ENCODE measurements at places on chromosomes 5 and 9.

DNA sequence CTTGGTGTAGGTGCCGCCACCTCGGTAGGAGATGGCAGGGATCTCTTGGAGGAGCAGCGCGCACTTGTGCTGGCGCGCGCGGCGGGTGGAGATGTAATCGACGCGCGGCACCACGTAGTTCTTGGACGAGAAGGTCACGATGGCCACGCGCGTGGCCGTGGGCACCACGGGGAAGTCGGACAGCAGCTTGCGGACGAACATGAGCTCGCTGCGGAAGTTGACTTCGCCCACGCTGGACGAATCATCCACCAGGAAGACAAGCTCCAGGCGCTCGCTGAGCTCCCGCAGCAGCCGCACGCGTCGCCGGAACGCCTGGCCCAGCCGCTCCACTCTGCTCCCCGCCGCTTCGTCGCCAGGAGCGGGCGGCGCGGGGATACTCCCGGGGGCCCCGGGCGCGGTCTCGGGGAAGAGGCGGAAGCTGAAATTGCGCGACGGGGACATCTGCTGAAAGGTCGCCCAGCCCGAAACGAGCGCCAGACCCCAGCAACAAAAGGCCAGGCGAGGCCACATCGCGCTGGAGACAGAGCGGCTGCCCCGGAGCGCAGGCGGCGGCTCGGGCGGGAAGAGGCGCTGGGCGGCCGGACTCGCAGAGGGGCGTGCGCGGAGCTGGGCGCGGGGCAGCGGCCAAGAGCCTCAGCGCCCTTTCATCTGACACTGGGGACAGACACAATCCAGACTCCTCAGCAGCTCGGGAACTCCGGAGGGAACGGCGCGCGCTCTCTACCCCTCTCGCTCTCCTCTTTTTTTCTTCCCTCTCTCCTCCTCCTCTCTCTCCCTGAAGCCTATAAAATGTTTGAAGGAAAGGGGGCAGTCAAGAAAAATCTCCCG lies at the start of gene SVEP1:
Gene SVEP1 (minus strand): TSS at position 708 of the 828 bp plus-strand sequence. CDS start 198 bp downstream, at position 510.
- DNase-seq = no peak

GRCh38 chr5:168869615-168870227 lies 290.6 kb upstream of the PANK3 start:
- DNase-seq = no peak

DNA sequence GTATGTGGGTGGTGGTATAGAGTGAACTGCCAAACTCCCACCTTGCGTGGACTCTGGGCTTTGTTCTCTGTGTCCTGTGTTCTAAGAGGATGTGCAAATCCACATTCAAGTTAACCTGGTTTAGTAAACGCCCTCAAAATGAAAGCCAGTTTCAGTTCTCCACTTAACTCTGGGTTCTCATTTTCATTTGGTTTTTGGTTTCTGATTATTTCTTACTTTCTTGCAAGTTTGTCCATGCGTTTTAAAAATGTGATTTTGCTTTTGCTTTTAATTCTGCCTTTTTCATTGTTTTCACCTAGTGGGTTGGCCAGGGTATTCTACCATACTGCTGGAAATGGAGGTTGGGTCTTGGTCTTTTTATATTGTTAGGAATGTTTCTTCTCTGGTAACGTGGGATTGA lies 38.2 kb downstream of the GALNT10 start:
- no peak for DNase-seq

DNA sequence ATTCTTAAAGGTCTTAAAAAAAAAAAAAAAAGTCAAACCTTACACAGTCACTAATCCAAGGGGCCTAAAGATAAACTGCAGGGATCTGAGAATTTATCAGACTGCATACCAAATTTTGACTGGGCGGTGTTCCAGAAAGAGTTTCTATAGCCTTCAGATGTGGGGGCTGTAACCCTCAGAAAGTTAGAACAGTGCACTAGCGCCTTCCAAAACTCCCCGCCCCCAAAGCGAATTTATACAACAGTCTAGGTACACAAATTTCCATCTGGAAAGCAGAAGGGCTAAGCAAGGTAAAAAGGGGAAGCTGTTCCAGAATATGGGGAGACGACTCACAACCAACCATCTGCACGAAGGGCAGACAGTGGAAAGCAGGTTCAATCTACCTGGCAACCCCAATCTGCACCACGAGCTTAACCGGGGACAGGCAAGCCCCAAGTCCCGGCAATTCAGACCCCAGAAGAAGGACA lies 813 bp downstream of the ERMP1 start:
- no peak for DNase-seq

- no peak for DNase-seq
Observed at GRCh38 chr9:37811906-37812476, 11.4 kb downstream of the DCAF10 start.

- no peak for DNase-seq
Observed at GRCh38 chr9:3865141-3865772, 339.5 kb upstream of the RFX3 start.

GRCh38 chr5:172776235-172776594 lies 5.2 kb upstream of the DUSP1 start:
- no peak for DNase-seq

GRCh38 chr9:121262953-121263352 lies 5.0 kb upstream of the GSN start:
- DNase-seq = no peak

DNA sequence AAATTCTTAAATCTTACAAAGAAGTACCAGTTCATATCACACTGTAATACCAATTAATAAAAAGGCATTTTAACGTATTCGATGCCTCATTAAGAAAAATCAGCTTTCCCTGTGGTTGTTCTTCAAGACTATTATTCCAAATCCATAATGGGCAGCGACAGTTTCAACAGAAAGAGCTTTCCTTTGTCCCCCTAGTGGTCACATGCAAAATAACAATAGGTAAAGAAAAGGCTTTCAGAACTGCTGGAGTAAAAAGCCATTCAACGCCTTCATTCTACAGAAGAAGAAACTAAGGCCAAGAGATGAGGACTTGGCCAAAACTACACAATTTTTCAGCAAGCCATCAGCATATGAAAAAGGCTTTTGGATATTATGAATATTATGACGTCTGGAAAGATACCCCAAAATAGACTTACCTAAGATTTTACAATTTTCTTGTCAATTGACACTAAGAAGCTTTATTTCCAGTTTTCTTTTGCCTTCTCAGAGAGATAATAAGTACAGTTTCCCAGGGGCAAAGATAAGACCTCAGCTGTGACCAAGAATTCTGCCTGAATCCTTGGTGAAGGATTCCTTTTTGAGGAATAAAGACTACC lies 6.7 kb upstream of the CDH6 start:
- peak; percentile 57 for DNase-seq

GRCh38 chr5:35698047-35698808 lies 80.6 kb downstream of the SPEF2 start:
- no peak for DNase-seq

GRCh38 chr5:126811515-126812198 lies 34.7 kb downstream of the LMNB1 start:
- no peak for DNase-seq

DNA sequence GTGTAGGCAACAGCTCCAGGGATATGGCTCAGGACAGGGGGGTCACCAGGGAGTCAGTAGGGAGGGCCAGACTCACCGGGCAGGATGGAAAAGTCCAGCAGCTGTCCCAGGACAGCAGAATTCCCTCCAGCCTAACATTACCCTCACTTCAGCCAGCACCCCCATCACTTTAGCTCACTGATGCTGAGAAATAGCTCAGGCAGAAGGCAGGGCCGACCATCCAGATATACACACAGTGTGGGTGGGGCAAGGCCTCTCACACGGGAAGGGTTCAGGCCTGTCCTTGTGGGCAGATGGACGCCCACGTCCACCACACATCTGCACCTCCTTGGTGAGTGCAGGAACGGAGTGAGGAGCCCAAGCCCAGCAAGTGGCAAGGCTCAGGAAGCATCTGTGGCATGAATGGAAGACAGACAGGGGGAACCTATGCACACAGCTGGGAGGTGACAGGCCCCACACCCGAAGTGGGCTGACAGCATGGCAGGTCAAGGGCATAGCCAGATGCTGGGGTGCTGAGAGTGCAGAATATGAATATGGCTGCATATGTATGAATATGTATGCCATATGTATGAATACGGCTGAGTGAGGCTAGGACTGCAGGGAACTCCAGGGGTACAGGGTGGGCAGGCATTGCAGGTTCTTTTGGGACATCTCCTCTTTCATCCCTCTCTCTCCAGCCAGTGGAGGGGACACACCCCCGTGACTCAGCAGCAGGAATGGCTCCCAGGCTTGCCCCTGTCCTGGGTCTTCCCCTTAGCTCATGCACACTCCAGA lies 17.0 kb downstream of the BICD2 start:
- DNase-seq = no peak

DNA sequence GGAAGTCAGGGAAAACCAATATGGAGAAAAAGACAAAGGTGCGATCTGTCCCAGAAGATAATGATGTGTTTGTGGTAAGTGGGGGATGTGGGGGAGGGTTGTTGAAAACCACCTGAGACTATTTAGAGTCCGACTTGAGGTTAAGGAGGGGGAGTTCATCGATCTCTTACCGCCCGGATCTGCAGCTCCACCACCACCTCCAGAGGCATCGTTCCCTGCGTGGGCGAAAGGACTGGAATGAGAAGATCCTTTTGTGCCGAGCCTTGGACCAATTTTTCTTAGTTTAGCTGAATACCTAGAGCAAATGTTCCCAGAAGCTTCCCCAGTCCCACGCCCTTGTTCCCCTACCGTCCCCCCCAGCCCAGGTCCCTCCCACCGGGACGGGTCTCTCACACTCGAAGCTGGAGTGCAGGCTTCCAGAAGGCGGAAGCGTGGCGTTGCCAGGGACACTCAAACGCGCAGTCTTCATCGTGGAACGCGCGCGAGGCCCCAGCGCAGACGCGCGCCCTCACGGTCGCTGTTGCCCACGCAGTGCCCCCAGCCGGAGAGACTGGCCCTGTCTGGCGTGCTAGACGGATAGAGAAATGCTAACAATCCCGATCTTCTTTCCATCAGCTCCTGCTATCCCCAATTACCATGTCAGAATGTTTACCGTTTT lies at the start of gene SPATA6L:
Gene SPATA6L (minus strand): TSS at position 439 of the 658 bp plus-strand sequence. CDS start 230 bp downstream, at position 209.
- DNase-seq = peak; percentile 20

DNA sequence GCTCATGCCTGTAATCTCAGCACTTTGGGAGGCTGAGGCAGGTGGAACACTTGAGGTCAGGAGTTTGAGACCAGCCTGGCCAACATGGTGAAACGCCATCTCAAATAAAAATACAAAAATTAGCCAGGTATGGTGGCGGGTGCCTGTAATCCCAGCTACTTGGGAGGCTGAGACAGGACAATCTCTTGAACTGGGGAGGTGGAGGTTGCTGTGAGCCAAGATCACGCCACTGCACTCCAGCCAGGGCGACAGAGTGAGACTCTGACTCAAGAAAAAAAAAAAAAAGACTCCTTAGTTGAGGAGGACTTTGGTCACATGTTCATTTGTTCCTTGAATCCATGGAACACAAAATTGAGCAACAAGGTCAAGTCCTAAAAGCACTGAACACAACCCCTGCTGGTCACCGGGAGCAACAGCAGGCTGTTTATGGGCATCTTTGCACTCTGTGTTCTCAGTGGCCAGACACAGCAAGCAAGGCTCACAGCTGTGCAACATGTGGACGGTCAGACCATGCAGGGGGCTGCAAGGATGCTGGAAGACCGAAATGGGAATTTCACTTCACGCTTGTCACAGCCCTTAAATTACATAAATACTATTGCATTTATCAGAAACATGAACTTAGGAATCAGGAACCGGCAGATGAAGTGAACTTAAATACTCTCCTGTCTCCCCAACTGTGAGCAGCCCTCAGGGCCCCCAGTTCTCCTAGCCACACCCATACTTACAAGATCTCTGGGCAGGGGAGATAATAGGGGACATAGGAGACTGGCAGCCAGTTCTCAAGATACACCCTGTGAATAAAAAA lies 2.8 kb downstream of the GBGT1 start:
- peak; percentile 30 for DNase-seq

GRCh38 chr5:179504191-179504590 lies 46.2 kb upstream of the RUFY1 start:
- no peak for DNase-seq

GRCh38 chr5:40240111-40240510 lies 439.6 kb upstream of the PTGER4 start:
- no peak for DNase-seq

GRCh38 chr5:79122973-79123372 lies 11.4 kb downstream of the BHMT start:
- DNase-seq = no peak

Data from SHP77 (cell line).